Amniotic epithelial cell (primary cell): ENCODE measurements at places on chromosomes 13 and 19.
A peak's percentile ranks its signal among the peaks of the same experiment; 100 is the strongest.

GRCh38 chr13:104105418-104106355 lies 1039.5 kb upstream of the SLC10A2 start:
- DNase-seq: no peak

DNA sequence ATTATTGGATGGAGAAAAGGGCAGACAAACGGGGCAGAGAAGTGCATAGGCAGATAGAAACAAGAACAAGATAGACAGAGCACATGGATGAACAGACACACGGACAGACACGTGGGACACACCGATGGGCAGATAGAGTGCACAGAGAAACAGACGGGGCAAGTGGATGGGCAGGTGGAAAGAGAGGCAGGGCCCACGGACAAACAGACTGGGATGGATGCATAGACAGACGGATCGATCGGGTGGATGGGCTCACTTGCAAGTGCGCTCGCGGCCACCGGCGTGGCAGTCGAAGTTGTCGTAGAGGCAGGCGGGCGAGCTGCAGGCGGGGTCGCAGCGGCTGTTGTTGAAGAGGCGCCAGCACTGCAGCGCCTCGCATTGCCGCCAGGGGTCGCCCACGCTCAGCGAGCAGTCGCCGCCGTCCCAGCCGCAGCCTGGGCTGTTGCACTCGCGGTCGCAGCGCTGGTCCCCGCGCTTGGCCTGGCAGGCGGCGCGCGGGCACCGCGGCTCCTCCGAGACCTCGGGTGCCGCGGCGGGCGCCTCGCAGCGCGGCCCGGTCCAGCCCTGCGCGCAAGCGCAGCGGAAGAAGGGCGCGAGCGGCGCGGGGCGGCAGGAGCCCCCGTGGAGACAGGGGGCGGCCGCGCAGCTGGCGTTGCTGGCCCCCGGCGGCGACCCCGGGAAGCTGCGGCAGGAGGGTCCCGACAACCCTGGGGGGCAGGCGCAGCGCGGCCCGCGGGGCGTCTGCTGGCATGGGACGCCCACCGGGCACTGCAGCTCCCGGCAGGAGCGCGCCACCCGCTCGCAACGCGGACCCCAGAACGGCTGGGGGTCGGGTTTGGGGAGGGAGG lies 23.3 kb downstream of the NOTCH3 start:
- peak; percentile 29 for DNase-seq

DNA sequence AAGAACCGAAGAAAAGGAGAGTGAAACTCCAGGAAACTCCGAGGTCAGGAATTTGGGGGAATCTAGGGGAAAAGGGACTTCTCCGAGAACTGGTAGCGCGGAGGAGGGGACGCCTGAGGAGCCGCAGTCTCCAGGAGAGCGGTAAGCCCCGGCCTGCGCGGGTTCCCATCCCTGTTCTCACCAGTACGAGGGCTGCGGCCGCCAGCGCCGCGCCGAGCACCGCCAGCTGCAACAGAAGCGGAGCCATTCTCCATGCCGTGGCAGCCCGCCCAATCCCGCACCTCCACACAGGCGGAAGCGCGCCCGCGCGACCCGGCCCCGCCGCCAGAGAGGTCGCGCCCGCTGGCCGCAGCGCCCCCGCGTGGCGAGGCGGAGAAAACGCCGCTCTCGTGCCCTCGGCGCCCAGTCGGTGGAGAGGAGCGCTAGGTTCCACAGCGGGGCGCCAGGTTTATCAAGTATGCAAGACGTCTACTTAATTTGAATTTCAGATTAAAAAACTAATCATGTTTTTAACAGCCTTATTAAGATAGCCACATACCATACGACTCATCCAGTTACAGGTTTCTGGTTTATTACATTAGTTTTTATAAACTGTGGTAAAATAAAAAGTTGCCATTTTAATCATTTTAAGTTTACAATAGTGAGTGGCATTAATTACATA lies at the start of gene ALG5:
ALG5 (minus strand) TSS at position 287 of the 661 bp plus-strand sequence; CDS start at position 247, 40 bp downstream.
- peak; percentile 78 for DNase-seq

- DNase-seq: peak; percentile 25
Observed at GRCh38 chr13:113864273-113864890, 506 bp upstream of the GAS6 start.
